CD4-positive, alpha-beta T cell (primary cell): ENCODE measurements at places on chromosomes 12 and 14.
A peak's percentile ranks its signal among the peaks of the same experiment; 100 is the strongest.

DNA sequence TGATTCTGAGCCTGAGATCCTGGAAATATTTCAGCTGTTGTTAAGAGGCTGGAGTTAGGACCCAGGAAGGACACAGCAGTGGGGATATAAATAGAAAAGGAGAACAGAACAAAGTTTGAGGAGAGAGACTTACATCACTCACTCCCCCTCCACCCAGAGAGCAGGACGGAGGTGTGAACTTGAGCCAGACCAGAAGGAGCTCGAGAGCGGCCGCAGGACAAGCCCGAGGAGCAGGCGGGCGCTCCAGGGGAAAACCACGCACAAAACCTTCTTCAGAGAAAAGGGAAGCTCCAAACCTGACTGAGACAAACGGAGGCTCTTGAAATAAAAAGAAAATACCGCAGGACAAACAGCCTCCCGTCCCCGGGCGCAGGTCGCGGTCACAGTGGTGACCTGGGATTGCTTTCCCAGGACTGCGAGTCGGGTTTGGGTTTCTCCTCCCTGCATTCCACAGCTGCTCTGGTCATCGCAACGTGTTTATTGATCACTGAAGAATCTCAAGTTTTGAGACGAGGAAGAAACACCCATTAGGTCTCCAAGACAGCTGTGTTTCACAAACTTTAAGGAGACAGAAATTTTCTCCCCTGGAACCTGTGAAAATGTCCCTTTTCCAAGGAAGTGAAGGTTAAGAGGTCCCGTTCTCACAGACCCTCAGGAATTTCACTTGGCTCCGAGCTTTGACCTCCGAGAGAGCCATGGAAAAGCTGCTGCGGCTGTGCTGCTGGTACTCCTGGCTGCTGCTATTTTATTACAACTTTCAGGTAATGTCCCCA is at the start of gene ADGRD1:
ADGRD1 (plus strand) TSS at position 137 of the 773 bp plus-strand sequence; CDS start at position 696, 559 bp downstream.
- no peak for DNase-seq

GRCh38 chr12:53575502-53576249 is 50.5 kb downstream of the ATF7 start:
- no peak for DNase-seq

DNA sequence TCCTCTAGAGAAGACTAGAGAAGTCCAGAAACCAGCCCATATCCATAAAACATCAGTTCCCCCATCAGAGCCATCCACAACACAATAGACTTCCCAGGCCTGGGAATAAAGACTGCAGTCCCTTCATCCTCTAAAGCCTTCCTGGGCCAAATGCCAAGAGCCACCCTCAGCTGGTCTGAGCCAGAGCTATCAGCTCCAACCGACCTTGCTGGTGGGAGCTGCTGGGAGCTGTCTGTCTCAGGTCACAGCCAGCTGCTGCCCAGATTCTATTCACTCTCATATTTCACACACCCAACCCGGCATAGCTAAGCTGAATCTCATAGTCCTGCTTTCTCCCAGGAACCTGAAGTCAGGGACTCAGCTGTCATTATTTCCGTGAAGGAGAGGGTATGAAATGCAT is 10.9 kb upstream of the TFCP2 start:
- no peak for DNase-seq

- no peak for DNase-seq
These were observed 32.6 kb upstream of the PNMA1 start for GRCh38 chr14:73746520-73747378.

DNA sequence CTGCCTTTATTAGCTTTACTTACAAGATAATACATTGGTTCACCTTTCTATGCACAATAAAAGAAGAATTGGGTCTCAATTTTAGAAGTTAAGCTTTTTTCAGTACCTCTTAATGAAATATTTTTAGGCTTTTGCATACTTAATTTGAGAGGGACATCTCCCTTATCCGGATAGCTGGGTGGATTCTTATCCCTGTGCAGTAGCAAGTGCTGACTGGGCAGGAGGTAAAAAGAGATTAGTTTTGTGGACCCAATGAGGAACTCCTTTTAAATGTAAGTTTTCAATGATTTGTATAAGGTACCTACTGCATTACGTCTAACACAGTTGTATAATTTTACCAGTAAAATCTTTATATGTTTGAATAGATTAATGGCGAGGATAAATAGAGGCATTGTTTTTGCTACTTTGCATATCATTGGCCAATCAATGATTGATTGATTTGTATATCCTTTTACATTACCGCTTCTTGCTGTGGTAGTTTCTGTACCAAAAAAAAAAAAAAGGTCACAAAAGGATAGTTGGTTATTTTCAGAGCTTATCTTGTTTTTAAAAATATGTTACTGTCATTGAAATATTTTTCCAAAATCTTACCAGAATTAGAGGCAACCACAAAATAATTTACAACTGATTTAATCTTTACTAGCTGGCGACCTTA is 2.2 kb downstream of the CPSF6 start:
- DNase-seq, result no peak

GRCh38 chr12:1429980-1430379 is 164.4 kb downstream of the FBXL14 start:
- no peak for DNase-seq

- no peak for DNase-seq
These were observed 19.6 kb downstream of the LGMN start for GRCh38 chr14:92728759-92729364.

DNA sequence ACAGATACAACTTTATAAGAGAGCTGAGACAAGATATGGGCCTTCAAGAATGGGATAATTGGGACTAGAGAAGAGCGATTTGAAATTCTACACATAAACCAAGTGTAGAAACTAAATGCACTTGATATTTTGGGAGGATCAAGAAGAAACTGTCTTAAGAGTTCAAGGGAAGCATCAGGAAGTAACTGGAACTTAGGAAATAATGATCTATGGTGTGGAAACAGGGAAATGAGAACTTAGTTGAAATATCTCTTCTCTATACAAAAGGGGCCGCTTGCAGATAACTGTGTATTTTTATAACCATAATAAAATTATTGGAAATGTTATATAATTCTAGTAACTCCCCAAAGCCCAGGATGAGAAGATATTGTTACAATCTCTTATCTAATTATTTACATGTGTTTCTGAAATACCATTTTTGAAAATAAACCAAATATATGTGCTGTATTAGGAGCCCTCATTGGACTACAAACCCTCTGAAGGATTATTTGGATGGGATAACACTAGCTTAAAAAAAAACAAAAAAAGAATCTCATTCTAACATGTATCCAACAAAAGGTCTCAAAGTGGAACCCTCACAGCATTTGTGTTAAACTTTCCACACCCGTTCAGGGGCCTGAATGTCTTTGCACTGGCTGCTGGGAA is 84.7 kb upstream of the FLRT2 start:
- no peak for DNase-seq

DNA sequence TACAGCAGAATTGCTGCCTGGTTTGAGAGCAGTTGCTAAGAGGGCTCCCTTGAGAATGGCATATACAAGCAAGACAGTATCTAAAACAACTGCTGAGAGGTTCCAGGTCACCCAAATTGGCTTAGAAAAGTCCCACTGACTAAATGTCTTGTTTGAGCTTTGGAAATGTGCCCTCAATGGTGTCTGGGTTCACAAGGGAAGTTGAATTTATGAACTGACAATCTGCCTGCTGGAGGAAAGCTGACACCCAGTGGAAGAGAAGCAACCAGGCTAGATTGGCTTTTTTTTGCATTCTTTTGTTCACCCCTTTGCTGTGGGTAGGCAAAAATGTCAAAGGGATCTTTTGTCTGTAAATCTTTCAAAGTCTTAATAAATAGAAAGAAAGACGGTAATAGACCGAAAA is 44.6 kb upstream of the NPFF start:
- DNase-seq, result no peak

DNA sequence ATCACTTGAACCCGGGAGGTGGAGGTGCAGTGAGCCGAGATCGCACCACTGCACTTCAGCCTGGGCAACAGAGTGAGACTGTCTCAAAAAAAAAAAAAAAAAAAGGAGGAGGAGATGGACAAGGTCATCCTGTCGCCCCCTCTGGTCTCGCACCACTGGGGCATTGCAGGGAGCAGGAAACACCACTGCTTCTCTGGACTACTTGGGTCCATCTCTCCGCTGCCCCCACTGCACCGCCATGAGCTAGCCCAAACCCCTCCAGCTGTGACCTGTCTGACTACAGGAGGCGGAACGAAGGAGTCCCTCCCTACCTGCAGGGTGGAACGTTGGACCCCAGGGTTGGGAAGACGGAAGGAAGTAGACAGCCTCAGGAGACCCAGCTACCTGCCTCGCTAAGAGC is 18.2 kb upstream of the FAM222A start:
- DNase-seq, result no peak

GRCh38 chr14:51039252-51039651 is 55.7 kb downstream of the TRIM9 start:
- DNase-seq, result no peak

GRCh38 chr12:47591361-47591791 is 114.5 kb downstream of the RPAP3 start:
- DNase-seq, result no peak

- no peak for DNase-seq
These were observed 87.7 kb upstream of the FOXN3 start for GRCh38 chr14:89504602-89505313.

DNA sequence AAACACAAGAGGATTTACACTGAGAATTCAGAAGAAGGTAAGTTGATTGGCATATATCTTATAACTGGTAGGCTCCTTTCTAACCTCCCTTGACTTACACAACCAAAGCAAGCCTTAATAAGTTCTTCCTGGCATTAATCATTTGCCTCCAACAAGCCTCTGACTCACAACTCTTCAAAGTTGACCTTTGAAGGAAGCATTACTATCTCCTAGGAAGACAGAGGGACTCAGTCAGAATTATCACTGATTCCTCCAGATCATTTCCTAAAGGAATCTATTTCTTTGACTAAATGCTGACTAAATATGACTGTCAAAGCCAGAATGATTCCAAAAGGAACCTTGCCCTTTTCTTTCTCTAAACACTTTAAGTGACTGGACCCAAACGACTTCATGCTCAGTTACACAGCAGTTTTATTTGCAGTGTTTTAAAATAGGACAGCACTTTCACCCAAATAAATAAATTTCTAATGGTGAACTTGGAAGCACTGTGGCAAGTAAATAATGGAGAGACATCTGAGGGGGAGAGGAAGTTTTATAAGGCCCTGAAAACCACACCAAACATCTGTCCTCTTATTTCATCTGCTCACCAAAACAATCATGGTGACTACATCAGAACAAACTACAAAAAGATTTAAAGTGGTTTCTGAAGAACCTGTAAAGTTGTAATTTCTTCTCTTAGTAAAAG is 128.2 kb downstream of the KLHL28 start:
- DNase-seq, result no peak

DNA sequence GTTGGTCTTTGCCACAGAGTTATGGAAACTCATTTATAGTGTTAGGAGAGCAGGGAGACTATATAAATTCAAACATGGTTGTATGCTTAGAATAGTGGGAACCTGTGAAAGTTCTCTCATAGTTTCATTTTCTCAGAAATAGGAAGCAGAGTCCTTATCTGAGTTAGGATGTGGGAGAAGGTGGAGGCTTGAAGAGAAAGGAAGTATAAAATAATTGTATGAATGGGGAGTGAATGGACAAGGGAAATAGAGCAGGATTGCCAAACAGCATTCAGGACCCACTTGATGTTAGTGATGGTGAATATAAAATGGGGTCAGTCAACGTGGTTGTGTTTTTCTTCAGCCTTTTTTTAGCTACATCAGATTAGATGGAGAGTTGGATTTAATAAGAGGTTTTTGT is 34.0 kb upstream of the TPH2 start:
- DNase-seq, result no peak

- no peak for DNase-seq
These were observed 3.4 kb downstream of the KRT77 start for GRCh38 chr12:52699960-52700359.

DNA sequence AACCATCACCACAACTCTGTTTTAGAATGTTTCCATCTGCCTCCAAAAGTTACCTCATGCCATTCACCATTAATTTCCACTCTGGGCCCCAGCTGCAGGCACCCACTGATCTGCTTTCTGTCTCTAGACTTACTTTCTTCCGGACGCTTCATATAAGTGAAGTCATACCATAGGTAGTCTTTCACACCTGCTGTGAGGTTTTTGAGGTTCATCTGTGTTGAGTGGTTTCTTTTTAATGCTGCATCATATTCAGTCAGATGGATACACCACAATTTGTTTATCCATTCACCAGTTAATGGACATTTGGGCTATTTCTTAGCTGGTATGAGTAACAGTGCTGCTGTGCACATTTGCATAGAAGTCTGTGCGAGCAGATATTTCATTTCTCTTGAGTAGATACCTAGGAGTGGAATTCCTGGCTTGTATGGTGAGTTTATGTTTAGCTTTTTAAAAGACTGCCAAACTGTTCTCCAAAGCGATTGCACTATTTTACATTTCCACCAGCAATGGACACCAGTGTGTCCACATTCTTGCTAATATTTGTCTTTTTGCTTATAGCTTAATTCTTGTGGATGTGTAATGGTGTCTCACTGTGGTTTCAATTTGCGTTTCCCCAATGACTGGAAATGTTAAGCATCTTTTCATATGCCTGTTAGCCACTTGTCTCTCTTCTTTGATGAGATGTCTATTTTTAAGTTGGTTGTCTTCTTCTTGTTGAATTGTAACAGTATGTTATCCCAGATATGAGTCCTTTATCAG is 48.3 kb downstream of the ZFYVE21 start:
- no peak for DNase-seq

- no peak for DNase-seq
These were observed 27.9 kb downstream of the RHOF start for GRCh38 chr12:121765573-121765972.

DNA sequence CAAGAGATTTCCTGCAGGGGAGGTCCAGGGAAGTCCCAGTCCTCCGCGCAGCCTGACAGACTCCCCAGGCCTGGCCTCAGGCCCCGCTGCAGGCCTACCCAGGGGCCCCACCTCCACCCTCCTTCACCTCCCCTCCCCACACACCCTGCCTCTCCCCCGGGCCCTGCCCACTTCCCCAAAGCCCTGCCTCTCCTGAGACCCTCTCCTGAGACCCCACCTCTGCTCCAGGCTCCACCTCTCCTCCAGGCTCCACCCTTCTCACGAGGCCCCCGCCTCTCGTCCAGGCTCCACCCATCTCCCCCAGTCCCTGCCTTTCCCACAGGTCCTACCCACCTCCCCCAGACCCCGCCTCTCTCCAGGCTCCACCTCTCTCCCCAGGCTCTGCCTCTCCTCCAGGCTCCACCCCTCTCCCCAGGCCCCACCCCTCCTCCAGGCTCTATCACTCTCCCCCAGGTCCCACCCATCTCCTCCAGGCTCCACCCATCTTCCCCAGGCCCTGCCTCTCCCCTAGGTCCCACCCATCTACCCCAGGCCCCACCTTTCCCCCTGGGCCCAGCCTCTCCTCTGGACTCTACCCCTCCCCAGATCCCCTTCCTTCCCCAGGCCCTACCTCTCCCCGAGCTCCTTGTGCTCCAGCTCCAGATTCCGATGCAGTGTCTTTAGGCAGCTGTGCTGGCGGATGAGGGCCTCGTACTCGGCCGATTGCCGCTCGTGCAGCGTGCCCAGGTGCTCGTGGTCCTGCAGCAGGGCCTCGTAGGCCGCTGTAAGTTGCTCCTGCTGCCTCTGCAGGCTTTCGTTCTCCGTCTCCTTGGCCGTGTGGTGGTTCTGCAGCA is 58.8 kb upstream of the GPR68 start:
- peak; percentile 48 for DNase-seq

- DNase-seq, result peak; percentile 78
These were observed 9.0 kb downstream of the TAPBPL start for GRCh38 chr12:6460751-6461371.
